ENCODE measurements at places on chromosomes 2 and 18. TPM values are rescaled to one million over a fixed set of nuclear protein-coding genes. Genes with fewer than 3 reads are reported as not detected.

DNA sequence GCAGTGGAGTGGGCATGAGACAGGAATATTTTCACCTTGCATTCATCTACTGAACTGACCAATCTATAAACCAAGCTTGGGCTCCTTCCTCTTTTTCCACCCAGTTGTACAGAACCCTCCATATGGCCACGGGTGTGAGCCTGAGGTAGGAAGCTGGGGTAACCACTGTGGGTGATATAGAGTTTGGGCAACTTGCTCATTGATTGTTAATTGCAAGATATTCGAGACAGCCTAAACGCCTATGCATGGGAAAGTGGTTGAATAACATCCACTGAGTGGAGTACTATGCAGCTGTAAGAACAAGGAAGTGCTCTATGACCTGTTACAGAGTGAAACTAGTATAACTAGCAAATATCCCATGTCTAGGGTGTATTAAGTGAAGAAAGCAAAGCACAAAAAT is 7.3 kb upstream of the VAPA start:
- no peak for DNase-seq

DNA sequence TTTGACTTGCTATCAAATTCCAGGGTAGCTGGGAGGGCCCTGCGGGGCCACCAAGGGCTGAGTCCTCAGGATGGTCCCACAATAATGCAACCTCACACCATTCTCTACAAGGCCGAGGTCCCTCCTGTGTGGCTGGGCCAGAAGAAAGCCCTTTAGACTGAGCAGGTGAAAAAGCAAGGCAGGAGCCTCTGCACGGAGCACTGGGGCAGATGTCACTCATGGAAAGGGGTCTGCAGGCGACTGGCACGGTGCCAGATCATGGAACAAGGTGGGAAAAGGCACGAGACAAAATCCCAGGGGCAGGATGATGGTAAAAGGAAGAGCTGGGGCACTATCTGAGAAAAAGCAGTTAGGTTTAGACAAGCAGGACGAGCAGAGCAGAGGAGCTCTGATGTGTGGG is 16.1 kb downstream of the HJURP start:
- DNase-seq = no peak

- no peak for DNase-seq
These were observed 16.1 kb downstream of the MBOAT2 start for GRCh38 chr2:8987410-8987809.

DNA sequence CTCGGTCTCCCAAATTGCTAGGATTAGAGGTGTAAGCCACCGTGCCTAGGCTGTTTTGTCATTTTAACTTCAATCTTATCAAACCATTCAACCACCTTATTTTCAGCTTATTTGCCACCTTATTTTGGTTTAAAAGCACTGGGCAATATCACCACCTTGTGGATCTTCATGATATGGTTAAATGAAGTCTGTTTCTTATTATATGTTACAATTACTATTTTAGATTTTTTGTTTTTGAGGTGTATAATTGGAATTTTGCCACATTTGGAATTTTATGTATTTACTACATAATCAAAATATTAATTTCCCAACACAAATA is 43.8 kb upstream of the SCN9A start:
- DNase-seq = no peak

- DNase-seq = no peak
These were observed 2.1 kb downstream of the TTC39C start for GRCh38 chr18:24016643-24017042.

DNA sequence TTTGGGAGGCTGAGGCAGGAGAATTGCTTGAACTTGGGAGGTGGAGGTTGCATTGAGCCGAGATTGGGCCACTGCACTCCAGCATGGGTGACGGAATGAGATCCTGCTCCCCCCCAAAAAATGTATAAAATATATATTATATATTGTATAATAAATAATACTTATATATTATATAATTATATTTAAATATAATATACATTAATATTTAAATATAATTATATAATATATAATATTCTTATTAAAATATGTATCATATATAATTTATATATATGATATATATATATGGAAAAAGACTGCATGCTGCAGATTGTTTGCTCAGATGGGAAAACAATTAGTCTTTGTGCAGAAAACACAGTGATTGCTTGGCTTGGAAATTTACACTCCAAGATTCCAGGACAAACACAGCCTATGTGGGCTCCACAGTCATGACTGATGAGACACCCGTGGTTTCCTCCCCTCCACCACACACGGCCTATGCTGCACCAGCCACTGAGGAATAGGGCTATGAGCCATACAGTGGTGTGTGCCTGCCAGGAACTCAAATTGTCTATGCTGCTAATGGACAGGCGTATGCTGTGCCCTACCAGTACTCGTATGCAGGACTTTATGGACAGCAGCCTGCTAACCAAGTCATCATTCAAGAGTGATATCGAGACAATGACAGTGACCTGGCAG is 30.0 kb downstream of the PMAIP1 start:
- DNase-seq = no peak

- DNase-seq = no peak
These were observed 61.8 kb downstream of the CDH2 start for GRCh38 chr18:28115149-28115550.

- DNase-seq = no peak
These were observed 684.7 kb downstream of the EPHA4 start for GRCh38 chr2:220887271-220887870.

DNA sequence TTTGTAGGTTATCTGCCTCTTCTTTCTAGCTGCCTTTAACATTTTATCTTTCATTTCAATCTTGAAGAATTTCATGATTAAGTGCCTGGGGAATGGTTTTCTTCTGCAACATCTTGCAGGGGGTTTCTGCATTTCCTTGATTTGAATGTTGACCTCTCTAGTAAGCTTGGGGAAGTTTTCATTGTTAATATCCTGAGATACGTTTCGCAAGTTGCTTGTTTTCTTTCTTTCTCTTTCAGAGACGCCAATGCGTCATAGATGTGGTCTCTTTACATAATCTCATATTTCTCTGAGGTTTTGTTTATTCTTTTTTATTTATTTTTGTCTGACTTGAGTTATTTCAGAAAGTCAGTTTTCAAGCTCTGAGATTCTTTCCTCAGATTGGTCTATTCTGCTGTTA is 225.7 kb downstream of the XIRP2 start:
- DNase-seq = no peak

GRCh38 chr2:160252900-160253299 is 52.8 kb upstream of the ITGB6 start:
- DNase-seq = no peak

DNA sequence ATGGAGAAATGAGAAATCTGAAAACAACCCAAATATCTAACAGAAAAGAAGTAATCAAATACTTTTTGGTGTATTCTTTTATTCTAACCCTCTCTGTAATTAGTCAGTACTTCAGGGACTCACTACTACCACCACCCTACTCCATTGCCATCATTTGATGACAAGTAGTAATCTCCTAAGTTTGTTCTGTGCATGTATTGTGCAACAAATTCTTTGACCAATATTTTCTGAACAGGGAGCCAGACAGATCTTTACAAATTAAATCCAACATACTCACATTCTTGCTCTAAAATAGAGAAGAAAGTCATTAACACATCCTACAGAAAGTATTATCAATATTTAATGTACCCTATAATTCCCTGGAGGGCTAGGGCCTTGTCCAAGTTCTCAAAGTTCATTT is 1416.4 kb downstream of the DSC3 start:
- DNase-seq = no peak

GRCh38 chr18:32674491-32674890 is 98.3 kb downstream of the KLHL14 start:
- DNase-seq = no peak

DNA sequence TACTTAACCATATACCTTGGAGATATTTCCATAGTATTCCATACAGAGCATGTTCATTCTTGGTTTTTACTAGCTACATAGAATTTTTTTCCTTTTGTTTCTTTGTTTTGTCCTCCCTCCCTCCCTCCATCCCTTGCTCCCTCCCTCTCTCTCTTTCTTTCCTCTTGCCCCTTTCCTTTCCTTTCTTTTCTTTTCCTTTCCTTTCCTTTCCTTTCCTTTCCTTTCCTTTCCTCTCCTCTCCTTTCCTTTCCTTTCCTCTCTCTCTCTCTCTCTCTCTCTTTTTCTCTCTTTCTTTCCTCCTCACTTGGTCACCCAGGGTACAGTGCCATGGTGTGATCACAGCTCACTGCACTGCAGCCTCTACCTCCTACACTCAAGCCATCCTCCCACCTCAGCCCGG is 28.3 kb downstream of the RPL37A start:
- no peak for DNase-seq

GRCh38 chr2:19282305-19282704 is 76.1 kb downstream of the OSR1 start:
- DNase-seq = no peak

GRCh38 chr2:160406591-160407392 is 86.8 kb downstream of the RBMS1 start:
- DNase-seq = peak; percentile 80

DNA sequence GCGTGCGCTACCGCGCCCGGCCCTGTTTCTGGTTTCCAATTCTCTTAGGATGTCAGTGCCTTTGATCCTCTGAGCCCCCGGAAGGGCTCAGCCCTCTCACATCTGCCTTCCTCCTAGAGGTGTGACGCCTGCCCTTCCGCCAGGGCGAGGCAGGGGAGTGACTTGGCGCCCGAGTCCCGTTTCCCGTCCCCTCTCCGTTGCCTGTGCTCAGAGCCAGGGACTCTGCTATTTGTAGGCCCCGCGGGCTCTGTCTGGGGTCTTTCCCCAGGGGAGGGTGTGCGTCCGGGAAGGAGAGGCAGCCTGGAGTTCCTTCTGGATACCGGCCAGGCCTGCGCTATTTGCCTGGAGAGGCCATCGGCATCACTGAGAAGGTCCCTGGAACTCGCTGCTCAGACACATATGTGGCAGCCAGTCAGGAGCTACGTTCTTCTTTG is 103.7 kb upstream of the TAF1B start:
- peak; percentile 73 for DNase-seq

GRCh38 chr2:47023332-47023731 is 107.7 kb upstream of the MCFD2 start:
- peak; percentile 37 for DNase-seq

GRCh38 chr18:2545155-2545554 is 26.1 kb downstream of the METTL4 start:
- DNase-seq = no peak

GRCh38 chr2:7825591-7826312 is 856.1 kb upstream of the ID2 start:
- DNase-seq = no peak

GRCh38 chr18:29496152-29496680 is 1319.3 kb upstream of the CDH2 start:
- no peak for DNase-seq

- no peak for DNase-seq
These were observed 833.1 kb downstream of the BCL11A start for GRCh38 chr2:59720296-59720866.

DNA sequence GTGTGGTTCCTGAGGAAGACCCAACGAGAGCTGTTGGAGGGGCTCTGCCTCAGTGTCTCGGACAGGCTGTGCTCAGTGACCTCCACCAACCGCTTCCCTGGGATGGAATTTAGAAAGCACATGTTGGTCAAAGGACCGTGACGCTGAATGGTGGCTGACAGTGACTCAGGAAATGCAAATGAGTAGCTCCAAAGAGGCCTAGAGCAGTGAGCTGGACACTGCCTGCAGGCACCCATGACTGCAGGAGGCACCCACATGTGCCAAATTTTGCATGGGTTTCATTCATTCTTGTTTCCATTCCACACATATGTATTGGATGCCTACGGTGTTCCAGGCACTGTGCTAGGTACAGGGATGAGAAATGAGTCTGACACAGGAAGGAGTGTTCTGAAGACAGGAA is 46.4 kb downstream of the ACKR3 start:
- no peak for DNase-seq

DNA sequence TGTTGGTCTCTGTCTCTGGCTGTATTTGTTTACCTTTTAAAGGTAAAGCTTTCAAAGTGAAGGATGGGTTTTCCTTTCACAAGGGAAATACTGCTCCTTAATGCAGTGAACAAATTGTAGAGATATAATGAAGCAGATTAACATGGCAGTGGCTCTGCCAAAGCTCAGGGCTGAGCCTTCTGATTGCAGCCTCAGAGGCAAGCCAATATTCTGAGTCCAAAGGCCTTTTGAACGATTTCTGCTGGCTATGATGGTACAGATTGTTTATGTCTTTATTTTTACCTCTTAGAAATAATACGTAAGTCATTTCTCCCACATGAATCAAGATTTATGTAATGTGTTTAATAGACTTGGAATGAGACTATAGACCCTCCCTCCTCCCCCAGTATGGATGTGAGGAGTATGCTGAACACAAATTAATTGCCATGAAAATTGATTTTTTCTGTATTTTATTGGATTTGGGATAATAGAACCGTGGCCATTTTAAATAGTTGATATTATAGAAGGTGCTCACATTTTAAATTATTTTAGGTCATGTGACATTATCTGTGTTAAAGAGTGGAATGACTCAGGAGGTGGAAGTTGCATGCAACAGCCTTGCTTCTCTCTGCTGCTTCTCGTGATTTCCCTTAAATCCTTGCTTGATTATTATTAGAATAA is 772 bp downstream of the SCN2A start:
- DNase-seq = no peak

- DNase-seq = no peak
These were observed 148.7 kb downstream of the TPO start for GRCh38 chr2:1561811-1562421.

BOLL gene
- not detected for total RNA-seq

NPPC gene
- total RNA-seq = not detected

SPTBN1 gene
- total RNA-seq = 171 TPM

LIMS3 gene
- total RNA-seq = not detected

MFF gene
- 64.5 TPM for total RNA-seq

ALPI gene
- not detected for total RNA-seq

CAVIN2 gene
- total RNA-seq = not detected

Measured in activated CD4-positive, alpha-beta T cell treated with anti-CD3 and anti-CD28 coated beads, Interleukin-2, amount 10 ng/mL, durations not matched to agents 7 days and 5 days (primary cell).